ENCODE measurements at places on chromosomes 7 and 10.

DNA sequence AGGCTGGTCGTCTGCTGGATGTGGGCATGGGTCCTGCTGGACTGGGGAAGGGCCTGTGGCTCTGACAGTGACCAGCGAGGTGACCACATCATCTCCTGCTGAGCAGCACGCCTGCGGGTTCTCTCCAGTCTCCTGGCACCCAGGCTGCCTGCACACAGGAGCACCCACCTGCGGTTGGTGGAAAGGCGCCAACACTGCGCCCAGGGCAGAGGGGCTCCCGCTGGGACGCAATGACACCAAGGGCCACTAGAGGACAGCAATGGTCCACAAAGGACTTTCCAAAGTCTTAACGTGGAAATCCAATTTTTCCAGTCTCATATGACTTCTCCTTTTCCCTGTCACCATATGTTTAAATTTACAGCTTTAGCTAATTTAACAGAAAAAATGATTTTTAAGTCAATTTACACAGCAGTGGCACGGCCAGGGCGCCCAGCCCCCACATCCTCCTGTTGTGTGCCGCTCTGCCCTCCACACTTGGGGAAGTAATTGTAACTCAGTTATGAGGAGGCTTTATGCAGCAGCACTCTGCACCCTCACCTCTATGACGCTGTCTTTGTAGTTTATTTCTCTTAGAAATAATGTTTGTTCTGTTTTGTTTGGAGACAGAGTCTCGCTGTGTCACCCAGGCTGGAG, 38.1 kb downstream of the CFAP46 start:
- DNase-seq = no peak

DNA sequence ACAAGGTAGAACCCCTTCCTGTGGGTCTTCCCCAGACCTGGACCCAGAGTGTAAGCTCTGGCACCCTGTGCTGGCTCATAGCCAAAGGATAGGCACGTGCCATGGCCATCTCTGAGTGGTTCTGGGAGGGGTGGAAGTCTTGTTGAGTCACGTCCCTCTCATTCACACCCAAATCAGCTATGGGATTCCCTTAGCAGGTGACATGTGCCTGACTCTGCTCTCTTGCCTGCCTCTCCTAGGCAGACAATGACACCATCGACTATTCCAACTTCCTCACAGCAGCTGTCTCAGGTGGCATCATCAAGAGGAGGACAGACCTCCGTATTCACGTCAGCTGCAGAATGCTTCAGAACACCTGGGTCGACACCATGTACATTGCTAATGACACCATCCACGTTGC, 59.8 kb downstream of the C10orf120 start:
- no peak for DNase-seq

GRCh38 chr10:106555599-106555998, 608.9 kb downstream of the SORCS1 start:
- no peak for DNase-seq

- DNase-seq = no peak
These were observed 33.0 kb downstream of the ZNF777 start for GRCh38 chr7:149427893-149428292.

DNA sequence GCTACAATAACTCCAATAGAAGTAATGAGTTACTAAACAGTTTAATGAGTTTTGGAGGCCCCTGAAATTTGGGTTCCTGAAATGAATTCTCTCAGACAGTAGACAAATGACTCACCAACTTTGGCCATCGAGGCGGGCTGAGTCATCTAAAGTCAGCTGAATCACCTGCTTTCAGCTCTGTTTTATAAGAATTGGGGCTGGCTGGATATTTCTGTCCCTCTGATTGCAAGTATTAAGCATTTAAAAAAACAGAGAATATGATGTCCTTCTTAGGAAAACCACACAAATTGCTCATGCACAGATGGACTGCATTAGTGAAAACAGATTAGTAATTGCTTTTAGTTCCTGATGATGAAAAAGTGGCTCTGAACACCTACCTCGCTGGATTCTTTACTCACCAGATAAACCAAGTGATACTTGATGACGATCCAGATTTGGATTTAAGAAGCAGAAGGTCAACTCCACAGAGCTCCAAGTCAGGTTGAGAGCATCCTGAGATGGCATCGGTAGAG, 59.1 kb downstream of the ZNF365 start:
- DNase-seq = peak; percentile 83

GRCh38 chr7:104621321-104621720, 292.9 kb downstream of the LHFPL3 start:
- no peak for DNase-seq

DNA sequence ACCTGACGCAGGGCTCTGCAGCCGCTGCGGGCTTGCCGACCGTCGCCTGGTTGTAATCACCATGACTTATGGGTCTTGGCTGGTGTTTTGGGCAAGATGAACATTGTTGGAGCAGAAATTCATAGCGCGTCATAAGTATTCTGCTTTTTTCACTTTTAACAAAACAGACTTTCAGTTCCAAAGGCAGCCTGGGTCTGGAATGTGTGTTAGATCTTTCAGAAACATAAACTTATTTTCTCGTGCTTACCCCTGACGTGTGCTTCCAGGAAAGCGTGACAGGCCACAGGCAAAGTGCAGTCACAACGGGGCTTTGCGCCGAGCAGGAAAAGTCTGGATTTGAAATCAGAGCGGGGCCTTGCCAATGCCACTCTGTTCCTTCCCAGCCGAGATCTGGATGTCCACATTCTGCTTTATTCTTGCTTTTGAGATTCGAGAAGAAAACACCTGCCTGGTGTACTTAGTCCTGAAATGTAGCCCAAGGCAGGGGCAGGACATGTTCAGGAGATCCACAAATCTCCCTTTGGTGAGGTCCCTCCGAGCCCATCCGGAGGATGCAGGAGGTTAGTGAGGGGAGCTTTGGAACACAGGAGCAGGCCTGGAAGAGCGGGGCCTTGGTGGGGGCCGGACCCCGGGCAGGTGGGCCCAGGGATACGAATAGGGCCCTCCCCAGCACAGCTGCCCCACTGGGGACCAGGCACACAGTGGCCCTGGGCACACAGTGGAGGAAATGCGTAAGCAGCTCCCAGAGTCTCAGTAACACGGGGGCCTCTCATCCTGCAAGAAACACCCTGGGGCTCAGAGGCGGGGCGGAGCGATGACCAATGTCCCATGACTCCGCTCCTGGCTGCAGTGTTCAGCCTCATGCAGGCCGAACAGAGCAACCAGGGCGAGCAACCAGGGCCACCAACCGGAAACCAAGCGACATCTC, 49.5 kb upstream of the EBF3 start:
- no peak for DNase-seq

DNA sequence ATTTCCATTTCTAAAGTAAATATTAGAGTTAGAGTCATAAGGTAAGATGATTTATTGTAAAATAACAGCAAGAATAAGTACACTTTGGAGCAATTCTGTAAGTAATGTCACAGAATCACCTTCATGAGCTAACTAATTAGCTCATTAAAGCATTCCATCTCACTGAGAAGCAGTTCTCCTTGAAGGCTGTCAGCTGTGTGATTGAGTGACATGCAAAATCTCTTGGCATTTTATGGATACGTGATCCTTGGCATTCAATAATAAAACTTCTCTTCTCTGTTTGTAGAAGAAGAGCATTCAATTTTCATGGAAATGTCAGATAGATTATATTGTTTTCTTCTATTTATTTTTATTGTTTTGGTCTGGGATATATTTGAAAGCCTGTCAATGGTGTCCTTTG, 1389.3 kb downstream of the GATA3 start:
- DNase-seq = no peak

DNA sequence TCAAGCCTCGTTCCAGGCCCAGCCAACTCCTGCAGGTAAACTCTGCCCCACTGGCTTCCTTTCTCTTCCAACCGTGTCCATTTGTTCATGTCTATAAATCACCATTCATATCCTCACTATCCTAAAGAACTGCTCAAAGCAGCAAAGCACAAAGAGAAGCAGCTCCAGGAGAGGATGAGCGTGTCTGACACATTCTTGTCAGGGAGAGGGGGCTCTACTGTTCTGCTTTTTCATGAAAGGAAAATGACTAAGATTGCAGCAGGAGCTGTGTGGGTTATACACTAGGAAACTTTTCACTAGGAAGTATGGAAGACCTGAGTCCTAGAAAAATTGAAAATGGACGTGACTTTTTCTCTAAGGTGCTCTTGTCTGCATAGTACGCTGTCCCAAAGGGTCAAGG, 16.7 kb downstream of the AGFG2 start:
- no peak for DNase-seq

DNA sequence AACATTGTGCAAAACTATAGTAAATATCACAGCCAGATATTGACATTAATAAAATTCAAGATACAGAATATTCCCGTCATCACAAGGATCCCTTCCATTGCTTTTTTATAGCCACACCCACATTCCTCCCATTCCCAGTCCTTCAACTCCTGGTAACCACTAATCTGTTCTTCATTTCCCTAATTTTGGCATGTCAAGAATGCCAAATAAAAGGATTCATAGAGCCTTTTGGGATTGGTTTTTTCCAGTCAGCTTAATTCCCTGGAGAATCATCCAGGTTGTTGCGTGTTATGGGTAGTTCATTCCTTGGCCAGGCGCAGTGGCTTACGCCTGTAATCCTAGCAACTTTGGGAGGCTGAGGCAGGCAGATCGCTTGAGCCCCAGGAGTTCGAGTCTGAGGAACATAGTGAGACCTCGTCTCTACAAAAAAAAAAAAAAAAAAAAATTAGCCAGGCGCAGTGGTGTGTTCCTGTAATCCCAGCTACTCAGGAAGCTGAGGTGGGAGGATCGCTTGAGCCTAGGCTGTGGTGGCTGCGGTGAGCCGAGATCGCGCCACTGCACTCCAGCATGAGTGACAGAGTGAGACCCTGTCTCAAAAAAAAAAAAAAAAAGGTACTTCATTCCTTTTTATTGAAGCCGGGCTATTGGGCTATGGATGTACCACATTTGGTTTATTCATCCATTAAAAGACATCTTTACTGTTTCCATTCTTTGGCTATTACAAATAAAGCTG, 2.7 kb downstream of the OGDH start:
- DNase-seq = no peak

DNA sequence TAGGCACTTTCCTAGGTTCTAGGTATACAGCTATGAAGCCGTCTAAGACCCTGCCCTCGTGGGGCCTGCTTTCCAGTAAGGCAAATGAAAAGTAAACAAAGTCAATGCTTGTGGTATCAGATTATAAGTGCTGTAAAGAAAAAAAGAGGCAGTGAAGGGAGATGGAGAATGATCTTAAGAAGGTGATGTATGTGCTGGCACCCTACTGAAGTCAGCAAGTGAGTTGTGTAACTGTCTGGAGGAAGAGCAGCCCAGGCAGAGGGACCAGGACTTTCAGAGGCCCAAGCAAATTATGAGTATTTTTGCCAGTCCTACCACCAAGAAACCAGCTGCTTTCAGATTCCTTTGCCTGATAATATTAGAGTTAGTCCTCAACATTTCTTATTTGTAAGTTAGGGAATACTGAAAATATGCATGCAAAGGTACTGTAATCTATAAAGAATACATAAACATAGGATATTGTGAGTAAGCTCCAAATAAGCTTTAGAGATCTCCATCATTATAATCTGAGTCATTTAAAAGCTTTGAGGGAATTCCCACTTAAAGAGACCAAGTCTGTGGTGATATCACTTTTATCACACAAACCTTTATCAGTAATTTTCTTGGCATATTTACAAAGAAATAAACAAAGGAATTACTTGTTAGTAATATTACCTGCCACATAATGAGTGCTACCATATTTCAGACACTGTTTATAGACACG, 329.2 kb upstream of the LRGUK start:
- no peak for DNase-seq

- DNase-seq = peak; percentile 39
These were observed 39.2 kb upstream of the COL1A2 start for GRCh38 chr7:94355454-94355853.

DNA sequence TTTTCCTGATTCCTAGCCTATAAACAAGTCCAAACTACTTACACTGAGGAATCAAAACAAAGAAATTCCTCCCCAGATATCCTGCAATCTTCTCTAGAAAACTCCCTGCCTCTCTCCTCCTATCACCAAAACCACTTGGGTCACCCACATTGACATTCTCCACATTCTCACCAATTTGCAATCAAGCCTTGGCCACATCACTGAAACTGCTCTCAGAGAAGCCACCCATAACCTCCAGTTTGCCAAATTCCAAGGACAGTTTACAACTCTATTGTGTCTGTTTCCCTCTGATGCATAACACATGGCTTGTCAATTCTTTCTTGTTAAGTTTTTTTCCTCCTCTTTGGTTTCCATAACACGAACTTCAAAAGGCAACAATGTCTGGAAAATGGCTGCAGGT, 233.5 kb downstream of the XPNPEP1 start:
- DNase-seq = no peak

- DNase-seq = no peak
These were observed 53.9 kb upstream of the SFMBT2 start for GRCh38 chr10:7464691-7465090.

DNA sequence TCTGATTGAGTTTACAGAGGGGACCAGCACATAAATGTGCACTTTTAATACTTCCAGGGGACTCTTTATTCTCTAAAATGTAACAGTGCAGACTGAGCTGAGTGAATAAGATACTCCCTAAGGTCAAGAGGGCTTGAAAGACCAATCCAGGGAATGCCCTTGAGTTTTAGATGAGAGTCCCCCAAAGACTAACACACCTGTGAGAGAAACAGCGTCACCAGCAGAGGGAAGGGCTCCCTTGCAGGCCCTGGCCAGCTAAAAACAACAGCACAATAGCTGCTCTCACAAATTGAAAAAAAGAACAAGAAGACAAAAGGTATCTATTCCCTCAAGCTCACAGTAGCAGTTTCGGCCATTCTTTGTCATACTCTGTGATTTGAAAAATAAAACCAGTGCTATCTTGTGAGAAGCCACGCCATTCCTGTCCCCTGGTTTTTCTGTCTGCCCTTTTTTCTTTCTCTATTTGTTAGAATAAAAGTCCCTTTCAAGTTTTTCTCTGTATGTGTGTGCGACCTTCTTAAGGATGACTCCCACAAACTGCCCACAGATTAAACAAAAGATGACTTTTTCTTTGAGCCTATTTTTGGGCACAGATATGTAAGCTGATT, 230.4 kb upstream of the BMPER start:
- no peak for DNase-seq

- DNase-seq = no peak
These were observed 45.2 kb downstream of the MICALL2 start for GRCh38 chr7:1413936-1414639.

- no peak for DNase-seq
These were observed 43.3 kb upstream of the ASAH2 start for GRCh38 chr10:50294582-50294981.

- peak; percentile 28 for DNase-seq
These were observed 128.2 kb downstream of the UBE2H start for GRCh38 chr7:129824291-129825208.

DNA sequence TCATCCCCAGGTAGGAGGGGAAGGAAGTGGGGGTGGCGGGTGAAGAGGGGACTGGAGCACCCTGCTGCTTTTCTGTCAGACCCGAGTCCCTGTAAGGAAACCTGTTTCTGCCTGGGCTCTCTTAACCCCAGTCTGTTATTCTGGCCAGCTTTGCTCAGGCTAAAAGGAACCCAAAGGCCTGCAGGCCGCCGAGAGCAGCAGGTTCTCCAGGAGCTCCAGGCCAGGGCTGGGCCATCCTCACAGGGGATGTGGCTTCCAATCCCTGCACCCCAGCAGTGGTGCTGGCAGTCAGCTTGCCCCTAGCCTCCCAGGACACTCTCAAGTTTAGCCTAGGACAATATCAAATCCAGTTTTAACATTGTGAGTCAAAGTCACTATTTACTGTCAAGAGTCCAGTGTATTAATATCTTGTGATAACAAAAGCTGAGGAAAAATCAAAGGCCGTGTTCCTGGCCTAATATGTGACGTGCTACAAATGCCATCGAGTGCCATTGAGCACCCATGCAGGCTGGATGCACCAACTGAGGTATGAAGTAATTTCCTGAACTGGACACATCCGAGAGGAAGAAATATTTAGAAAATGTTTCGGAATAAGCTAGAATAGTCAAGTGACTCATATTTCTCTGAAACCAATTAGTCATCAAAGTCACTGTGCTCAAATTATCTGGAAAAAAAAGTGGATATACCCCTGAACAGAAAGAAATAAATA, 7.0 kb downstream of the PKD1L1 start:
- DNase-seq = no peak

Measured in amniotic stem cell (primary cell).